ENCODE measurements at places on chromosomes 7 and 10.

- no peak for DNase-seq
Measured at GRCh38 chr10:78552261-78552811, 516.4 kb upstream of the ZMIZ1 start.

DNA sequence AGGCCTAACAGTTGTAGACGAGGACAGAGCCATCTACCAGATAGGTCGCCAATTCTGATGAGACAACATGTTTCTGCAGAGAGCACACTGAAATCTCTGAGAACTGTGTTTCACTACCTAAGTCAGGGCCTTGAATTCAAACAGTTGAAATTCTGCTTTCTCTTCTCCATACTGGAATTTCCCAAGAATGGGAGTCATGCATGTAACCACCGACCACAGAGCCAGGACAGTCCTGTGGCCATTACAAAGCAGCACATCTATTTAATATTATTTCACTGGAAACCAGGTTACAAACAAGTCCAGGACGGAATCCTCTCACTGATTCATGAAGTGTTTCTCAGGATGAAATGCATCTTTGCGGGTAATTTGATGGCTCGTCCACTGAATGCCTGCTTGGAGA, 62.0 kb upstream of the ST8SIA6 start:
- DNase-seq, result no peak

DNA sequence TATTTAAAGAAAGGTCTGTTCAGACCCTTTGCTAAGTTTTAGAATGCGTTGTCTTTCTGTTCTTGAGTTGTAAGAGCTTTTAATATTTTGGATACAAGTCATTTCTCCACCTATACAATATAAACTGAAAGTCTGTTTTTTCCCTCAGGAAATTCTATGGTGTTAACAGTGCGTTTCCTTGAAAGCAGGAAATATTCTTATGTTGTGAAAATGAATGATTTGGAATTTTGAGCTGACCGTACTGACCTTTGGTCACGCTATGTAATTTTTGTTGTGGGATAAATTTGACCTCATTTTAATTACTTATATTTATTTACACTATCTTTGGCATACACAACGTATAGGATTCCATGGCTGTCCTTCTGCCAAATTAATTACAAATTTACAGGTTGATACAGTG, 43.5 kb downstream of the PUS7 start:
- DNase-seq, result no peak

GRCh38 chr7:151541709-151542499, 22.2 kb upstream of the RHEB start:
- DNase-seq, result no peak

DNA sequence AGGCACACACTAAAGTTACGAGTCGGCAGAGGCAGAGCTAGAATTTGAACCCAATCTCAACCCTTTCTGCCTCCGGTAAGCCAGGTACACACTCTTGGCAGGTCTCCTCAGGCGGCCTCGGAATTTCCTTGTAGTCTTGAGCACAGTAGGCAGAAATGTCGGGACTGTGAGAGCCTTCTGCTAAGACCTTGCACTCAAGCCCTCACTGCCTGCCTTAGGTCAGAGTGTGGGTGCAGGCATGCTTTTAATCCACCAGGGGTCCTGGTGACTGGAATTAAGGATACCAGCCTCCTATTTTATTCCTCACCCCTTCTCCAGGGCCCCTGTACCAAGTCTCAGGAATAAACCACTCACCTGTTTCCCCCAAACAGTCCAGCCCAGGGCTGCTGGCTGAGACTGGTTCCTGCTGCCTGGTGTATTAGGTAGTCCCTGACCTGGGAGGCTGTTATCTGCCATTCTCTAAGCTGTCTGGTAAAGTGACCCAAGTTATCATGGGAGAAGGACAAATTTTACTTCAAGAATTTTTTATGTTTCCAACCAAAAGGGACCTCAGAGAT, 855 bp downstream of the ATP6V1F start:
- DNase-seq, result peak; percentile 85

GRCh38 chr7:47288060-47288459, 293.9 kb downstream of the TNS3 start:
- DNase-seq, result no peak

DNA sequence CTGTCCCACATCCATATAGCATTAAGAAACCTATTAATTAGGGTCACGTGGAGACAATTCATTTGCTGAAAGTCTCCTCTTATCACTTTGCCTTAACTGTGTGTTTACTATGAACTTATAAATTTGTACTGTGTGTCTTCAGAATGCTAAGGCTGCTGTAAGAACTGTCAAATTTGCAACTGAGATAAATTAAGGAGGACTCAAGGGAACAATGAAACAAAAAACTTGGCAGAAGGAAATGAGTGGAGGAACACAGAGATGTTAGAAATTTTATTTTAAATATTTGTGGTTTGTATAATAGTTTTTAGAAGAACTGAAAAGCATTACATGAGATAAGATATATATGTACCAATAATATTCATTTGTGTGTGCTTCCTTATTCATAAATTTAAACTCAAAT, 1005.3 kb upstream of the SORCS1 start:
- DNase-seq, result no peak

- DNase-seq, result no peak
Measured at GRCh38 chr10:119116326-119116951, 12.5 kb downstream of the DENND10 start.

DNA sequence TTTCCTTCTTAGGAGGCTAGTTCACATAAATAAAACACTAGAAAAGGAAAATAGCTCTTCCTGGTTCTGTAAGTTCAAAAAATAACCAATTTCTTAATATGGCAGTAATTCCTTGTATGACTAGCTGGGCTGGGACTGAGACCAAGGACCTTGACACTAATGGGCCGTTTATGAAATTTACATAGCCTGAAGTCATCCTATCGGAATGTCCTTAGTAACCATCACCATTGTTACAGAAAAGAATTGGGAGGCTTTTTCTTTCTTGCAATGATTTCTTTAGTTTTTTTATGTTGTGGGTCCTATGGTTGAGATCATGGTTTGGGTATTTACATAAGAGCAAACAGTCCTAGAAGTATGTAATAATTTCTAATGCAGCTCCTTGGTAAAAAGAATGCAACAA, 87.1 kb upstream of the HDAC9 start:
- no peak for DNase-seq

- DNase-seq, result peak; percentile 61
Measured at GRCh38 chr10:22230158-22230833, 12.5 kb upstream of the EBLN1 start.

DNA sequence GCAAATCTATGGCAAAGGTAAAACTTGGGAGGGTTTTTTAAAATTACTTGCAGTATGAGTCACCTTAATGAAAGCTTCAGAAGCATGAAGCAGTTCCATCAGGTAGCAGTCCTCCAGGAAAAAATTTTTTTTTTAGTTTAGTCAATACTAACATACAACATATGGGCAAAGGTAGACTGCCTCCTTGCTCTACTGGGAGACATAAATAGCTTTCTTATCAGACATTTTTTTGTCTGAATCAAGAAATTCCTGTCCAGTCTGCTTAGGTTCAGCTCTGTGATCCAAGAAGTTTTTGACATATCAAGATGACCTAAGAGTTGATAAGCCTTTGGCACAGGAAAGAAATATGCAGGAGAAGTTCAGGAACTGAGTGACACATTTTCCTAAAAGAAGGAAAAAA, 171.5 kb upstream of the TCF7L2 start:
- no peak for DNase-seq

GRCh38 chr10:125709553-125710474, 9.7 kb upstream of the EDRF1 start:
- DNase-seq, result no peak

- DNase-seq, result no peak
Measured at GRCh38 chr7:70037171-70037933, 439.1 kb downstream of the AUTS2 start.

DNA sequence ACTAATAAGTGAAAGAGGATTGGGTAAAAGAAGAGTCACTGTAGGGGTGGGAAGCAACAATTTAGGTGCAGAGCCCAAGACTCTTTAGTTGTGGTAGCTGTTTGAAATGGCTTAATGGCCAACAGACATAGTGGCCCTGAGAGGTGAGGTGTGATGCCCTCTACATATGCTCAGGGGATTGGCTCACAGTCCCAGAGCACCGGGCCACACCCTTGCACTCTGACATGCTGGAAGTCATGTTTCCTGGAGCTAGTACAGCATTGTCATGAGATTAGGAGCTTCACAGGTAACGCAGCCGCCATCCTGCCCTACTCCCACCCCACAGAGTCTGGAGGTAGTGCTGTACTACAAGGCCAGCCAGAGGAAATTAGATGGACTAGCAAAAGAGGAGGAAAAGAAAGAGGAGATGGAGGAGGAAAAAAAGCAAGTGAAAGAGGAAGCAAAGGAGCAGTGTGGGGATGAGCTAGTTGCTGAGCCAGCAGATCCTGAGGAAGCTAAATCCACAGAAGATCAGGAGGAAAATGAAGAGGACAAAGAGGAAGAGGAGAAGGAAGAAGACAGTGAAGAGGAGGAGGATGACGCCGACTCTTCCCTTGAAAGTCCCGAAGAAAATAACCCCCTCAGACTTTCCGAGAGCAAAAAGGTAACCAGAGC, 14.8 kb upstream of the FLNC start:
- peak; percentile 40 for DNase-seq

- DNase-seq, result peak; percentile 77
Measured at GRCh38 chr7:32890010-32890792, 1.4 kb downstream of the KBTBD2 start.

- no peak for DNase-seq
Measured at GRCh38 chr7:24956021-24956420, 24.0 kb downstream of the OSBPL3 start.

- DNase-seq, result no peak
Measured at GRCh38 chr10:116985611-116986010, 19.4 kb downstream of the SHTN1 start.

- DNase-seq, result no peak
Measured at GRCh38 chr10:78433766-78434535, 400.3 kb downstream of the RPS24 start.

- DNase-seq, result peak; percentile 56
Measured at GRCh38 chr7:40447345-40447744, 312.5 kb downstream of the SUGCT start.

DNA sequence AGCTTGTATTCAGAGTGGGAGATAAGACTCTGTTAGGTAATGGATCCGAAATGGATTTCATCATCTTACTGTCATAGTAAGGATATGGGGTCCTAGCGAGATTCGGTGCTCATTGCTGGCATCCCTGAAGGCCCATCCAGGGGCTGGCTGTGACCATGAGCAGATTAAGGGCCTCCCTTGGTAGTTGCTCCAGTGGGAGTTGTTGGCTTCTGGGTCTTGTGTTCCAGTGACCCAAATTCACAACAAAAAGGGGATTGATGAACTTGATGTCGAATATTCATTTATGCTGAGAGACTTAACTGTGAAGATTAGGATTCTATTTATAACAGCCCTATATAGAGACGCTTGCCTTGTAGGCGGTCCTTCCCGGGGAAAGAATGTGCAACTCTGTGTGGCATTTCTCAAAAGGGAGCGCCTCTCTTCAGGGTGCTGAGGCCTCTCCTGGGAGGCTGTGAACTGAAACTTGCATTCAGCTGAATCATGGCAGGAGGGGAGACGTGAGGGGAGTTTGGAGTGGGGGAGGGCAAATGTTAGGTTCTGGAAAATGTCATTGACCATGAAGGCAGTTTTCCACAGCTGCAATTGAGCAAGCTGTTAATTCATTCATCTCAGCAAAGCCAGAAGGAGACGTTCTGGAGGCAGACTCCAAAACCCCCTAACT, 233.1 kb upstream of the FZD8 start:
- DNase-seq, result no peak

DNA sequence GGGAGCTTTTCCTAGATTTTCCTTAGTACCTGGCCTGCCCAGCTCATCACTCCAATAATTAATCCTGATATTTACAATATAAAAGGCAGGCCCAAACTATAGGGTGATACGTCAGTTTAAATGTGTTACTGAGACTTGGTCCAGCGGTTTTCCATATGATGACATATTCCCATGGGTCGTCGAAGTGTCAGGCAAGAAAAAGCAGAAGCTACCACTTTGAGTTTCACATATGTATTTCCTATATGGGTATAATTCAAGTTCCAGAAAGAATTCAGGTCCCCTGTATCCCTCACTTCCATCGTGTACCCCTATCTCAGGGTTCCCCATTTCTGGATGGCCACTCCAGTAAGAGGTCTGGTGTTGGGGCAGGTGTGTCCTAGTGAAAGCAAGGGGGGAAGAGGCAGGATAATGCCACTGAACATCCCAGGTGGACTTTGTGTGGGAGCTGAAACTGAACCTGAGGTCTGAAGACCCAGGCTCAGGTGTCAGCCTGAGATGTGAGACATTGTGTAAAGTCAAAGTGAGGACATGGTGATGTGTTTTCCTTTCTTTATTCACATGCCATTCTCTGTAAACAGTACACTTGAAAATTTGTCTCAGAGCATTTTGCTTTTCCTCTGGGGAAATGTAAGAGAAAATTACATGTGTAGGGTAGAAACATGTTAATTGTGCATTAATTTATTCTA, 167.8 kb downstream of the PLXDC2 start:
- DNase-seq, result peak; percentile 9

DNA sequence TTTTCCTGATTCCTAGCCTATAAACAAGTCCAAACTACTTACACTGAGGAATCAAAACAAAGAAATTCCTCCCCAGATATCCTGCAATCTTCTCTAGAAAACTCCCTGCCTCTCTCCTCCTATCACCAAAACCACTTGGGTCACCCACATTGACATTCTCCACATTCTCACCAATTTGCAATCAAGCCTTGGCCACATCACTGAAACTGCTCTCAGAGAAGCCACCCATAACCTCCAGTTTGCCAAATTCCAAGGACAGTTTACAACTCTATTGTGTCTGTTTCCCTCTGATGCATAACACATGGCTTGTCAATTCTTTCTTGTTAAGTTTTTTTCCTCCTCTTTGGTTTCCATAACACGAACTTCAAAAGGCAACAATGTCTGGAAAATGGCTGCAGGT, 233.5 kb downstream of the XPNPEP1 start:
- no peak for DNase-seq

GRCh38 chr7:44391171-44391570, 65.8 kb upstream of the CAMK2B start:
- DNase-seq, result no peak

- no peak for DNase-seq
Measured at GRCh38 chr7:16826060-16826459, 21.3 kb upstream of the AGR2 start.

DNA sequence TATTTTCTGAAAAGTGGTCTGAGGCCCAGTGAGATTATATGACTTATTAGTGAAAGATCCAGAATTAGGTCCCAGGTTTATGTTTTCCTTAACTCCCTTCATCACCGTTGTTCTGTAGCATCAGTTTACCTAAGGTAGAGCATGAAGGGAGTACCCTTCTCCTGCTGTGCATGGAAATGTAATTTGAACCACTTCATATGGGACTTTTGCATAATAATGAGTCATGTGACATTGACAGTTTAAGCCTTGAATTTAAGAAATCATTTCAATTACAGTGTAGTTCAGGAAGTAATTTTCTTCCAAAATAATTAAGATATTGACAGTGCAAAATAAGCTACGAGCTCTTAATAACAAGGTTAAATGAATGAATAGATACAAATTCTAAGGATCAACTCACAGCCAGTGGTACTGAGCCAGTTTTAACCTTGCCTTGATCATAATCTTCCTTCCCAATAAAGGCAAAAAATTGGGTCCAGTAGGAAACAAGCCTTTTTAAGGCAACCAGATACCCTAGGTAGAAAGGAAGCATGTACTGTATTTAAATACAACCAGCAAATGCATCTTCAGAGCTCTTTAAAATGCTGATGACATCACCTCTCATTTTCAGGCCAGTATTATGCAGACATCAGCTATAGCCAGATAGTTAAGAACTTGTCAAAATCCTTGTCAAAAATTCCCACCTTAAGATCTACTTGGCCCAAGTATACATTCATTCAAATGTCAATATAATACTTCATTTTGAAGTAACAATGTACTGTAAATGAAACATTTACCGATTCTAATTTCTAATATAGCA, 48.8 kb upstream of the DKK1 start:
- DNase-seq, result no peak

GRCh38 chr7:157011333-157012112, 1.1 kb upstream of the MNX1 start:
- DNase-seq, result no peak

All from NB4 (cell line).